ENCODE measurements at places on chromosomes 11 and 22.

DNA sequence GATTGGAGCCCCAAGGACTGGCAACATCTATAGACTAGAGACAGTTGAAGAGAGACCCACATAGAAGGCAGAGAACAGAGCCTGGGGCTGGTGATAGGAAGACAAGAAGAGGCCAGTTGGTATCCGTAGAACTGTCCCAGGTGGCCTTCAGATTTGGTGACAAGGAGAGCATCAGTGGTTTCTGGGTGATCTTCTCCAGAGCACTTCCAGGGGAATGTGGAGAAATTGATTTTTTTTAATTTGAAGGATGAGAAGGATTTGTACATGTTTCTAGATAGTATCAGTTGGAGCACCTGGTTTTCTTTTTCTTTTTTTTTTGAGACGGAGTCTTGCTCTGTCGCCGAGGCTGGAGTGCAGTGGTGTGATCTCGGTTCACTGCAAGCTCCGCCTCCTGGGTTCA is 14.8 kb downstream of the SLC3A2 start:
- no peak for DNase-seq

- DNase-seq, result no peak
Observed at GRCh38 chr11:103164093-103164796, 55.0 kb downstream of the DYNC2H1 start.

DNA sequence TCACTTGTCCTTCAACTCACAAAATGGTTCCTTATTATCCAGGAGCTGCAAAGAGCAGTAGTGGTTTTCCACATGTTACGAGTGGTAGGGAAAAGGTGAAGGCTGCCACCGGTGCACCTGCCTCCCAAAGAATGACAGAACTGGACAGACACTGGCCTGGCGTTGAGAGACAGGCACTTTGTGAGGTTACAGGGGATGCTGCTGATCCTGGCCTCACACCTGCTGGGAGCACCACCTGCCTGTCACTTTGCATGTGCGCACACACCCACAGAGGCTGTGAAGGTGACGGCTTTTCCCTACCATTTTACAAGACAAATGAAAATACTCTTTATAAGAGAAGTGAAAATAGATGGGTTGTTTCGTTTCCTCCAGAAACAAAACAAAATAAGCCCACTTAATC is 175.3 kb upstream of the B3GAT1 start:
- peak; percentile 5 for DNase-seq

GRCh38 chr11:17810746-17811145 is 76.2 kb downstream of the KCNC1 start:
- no peak for DNase-seq

DNA sequence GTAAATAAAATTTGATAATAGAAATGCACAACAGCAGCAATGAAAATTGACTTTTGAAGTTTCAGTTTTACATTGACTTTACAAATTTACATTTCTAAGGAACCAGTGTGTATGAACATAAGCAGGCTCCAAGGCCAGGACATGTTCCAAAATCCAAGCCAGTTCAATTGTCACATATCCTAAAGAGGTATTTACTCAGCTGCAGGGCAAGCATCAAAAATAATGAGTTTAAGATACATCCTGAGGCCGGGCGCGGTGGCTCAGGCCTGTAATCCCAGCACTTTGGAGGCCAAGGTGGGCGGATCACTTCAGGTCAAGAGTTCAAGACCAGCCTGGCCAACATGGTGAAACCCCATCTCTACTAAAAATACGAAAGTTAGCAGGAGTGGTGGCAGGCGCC is 39.0 kb upstream of the AKIP1 start:
- no peak for DNase-seq

DNA sequence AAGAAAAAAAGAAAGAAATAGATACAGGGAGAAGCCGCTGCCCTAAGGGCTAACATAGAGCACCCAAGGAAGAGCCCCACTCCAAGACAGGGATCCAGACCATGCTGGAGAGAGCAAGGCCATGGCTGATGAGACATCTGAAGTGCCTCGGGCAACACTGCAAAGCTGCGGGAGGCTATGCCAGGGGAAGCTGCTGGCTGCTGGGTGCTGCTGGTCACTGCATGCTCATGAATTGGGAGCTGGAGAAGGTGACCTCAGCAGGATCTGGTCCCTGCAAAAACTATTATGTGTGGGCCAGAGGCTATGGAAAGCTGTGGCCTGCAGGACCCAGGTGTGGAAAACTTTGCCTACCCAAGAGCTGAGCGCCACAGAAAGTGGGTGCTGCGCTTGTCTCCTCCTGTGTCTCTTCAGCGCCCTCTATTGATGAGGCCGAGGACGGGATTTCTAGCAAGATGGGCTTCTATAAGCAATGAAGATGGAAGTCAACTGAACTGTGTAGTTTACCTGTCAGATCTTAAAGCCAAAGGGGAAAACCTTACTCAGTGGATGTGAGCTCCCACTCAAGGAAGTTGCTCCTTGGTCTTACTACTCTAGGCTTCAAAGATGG is 17.3 kb upstream of the SLC29A2 start:
- DNase-seq, result peak; percentile 75

DNA sequence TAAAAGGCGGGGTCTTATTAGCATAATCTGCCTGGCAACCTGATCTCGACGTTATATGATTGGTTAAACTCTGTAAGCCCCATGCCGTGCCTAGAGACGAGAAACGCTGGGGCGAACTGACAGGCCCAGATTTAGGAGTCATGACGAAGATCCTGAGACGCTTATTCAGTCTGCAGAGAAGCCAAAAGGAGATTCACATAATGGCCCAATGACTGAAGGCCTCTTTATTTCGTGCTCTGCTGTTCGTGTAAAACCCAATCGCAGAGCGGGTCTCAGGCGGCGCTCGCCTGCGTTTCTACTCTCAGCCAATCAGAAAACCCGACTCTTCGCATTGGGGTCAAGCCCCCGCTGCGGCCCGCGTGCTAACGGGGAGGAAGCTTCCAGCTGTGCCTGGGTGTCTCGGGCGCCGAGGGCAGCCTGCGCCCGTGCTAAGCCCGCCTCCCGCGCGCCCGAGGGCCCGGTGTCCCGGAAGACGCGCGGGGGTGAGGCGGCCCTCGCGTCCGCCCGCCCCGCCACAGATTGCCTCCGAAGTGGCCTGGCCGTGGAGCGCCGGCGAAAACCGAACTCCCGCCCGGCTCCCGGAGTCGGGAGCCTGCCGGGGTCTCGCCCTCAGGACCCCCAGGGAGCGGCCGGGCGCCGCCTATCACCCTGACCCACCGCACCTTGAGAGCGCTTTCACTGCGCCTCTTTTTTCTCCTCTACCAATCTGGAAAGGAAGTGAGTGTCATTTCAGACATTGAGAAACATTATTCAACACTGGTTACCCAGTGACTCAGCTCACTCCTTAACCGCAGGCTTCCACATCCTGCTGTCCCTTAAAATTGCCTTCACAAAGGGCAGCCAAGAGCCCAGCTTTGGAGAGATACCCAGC is 446 bp upstream of the PRDM10 start:
- DNase-seq, result peak; percentile 95

DNA sequence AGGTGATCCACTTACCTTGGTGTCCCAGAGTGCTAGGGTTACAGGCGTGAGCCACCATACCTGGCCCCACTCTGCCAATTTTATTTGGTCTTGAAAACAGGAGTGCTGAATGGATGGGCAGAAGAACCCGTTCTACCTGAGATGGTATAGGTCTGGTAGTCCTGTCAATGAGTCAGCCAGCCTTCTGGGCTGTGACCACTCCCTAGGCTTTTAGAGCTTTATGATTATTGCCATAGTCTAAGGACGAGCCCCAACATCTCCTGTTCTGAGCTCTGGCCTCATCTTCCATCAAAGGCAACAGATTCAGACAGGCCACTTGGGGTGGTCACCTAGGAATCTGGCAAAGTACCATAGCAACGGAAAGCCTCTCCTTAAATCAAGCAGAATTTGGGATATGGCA is 11.5 kb downstream of the ZDHHC5 start:
- no peak for DNase-seq

- no peak for DNase-seq
Observed at GRCh38 chr11:121936781-121937447, 179.1 kb downstream of the BLID start.

GRCh38 chr11:10388101-10388500 is 67.0 kb upstream of the AMPD3 start:
- no peak for DNase-seq

DNA sequence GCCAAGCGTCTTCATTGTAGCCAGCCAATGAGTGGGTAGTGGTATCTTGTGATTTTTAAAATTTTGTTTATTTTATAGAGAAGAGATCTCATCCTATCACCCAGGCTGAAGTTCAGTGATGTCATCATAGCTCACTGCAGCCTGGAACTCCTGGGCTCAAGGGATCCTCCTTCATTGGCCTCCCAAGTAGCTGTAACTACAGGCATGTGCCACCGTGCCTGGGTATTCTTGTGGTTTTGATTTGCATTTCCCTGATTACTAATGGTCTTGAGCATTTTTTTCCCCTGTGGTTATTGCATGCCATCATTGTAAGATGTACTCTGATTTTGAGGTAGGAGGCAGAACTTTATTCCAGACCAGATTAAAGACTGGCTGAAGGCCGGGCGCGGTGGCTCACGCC is 2.4 kb upstream of the DENND6B start:
- DNase-seq, result no peak

- no peak for DNase-seq
Observed at GRCh38 chr11:118201966-118202365, 22.8 kb downstream of the JAML start.

DNA sequence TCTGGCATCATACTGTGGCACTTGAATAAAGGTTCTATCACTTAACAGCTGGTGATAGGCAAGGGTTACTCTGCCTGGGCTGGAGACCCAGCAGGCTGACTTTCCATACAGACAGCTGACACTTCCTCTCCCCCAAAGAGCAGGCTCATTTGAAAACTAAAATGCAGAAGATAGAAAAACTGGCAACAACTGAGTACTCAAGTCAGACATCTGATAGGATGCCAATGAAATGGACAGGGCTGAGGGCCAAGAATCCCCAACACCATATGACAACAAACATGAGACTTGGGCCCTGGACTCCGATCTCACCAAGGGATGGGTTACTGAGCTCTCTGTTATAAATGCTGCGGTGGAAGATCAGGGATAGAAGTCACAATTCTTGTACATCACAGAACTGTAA is 237.2 kb downstream of the LRRC4C start:
- no peak for DNase-seq

GRCh38 chr11:22477312-22477711 is 139.1 kb downstream of the SLC17A6 start:
- no peak for DNase-seq

GRCh38 chr11:44901120-44901633 is 49.5 kb downstream of the TP53I11 start:
- DNase-seq, result no peak

GRCh38 chr11:72146625-72147024 is 11.1 kb downstream of the FOLR3 start:
- DNase-seq, result no peak

All from mucosa of gallbladder (tissue), 1 donor.